ENCODE measurements at places on chromosomes 3 and 15. TPM values are rescaled to one million over a fixed set of nuclear protein-coding genes. Genes with fewer than 3 reads are reported as not detected.

The LSMEM2 gene
- polyA plus RNA-seq: 0.45 TPM

GRCh38 chr3:54299169-54299935 is 177.0 kb downstream of the CACNA2D3 start:
- DNase-seq: no peak

- no peak for DNase-seq
These were observed 9.5 kb downstream of the H1-8 start for GRCh38 chr3:129552287-129553050.

The DAZL gene
- not detected for polyA plus RNA-seq

- DNase-seq: no peak
These were observed 1353.1 kb downstream of the ZPLD1 start for GRCh38 chr3:103787879-103788278.

GRCh38 chr3:143951351-143951971 is 20.2 kb upstream of the DIPK2A start:
- peak; percentile 7 for DNase-seq

GRCh38 chr3:7146529-7146928 is 285.6 kb downstream of the GRM7 start:
- DNase-seq: no peak

DNA sequence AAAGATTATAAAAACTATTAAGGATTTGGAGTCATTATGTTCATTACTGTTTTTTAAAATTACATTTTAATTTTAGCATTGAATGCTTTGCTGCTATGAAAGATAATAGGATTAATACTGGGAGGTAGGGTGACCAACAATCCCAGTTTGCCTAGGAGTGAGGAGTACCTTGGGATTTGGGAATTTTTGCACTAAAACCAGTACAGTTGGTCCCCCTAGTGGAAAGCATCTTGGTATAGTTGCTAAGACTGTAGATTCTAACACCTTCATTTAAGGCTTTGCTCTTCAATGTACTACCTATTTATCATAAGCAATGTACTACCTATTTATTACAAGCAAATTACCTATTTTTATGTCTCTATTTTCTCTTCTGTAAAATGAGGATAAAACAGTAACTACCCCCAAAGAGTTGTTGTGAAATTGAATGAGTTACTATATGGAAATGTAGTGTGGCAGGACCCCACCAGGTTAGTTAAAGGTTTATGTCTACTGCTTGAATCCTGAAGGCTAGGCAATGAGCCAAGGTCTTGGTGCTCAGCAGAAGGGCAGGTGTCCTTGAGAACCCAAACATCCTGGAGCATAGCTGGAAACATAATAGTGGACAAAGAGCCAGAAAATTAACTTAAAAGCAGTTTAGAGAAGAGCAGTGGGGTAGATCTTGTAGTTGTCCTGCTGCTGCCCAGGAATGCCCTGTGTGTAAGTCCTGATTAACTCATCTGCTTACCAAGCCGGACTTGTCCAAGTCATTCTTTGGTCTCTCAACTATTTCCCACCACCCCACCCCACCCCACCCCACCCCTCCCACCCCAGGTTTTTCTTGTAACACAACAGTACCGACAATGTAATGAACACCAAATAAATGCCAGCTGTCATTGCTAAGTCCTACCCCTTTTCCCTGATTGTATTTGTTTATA is 49.2 kb upstream of the NMD3 start:
- no peak for DNase-seq
